ENCODE measurements at places on chromosomes 2 and 18.
A peak's percentile ranks its signal among the peaks of the same experiment; 100 is the strongest.

DNA sequence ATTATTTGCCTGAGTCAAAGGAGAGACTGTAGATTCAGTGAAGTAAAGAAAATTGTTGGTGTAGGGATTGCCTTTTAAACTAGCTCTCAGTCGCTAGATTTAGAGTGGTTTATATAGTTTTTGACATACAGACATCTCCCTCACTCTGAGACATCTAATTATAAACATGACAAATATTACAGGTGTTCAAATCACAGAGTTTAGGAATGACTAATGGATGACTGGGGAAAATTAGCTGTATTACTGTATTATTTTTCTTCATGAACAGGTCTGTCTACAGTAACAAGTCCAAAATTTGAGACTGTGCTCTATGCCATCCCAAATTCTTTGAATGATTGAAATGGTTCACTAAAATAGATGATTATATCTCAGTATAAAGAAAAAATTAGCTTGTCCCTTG, 40.0 kb downstream of the MAP2 start:
- DNase-seq: no peak

GRCh38 chr2:230781130-230781797, 68.6 kb downstream of the CAB39 start:
- DNase-seq: no peak

DNA sequence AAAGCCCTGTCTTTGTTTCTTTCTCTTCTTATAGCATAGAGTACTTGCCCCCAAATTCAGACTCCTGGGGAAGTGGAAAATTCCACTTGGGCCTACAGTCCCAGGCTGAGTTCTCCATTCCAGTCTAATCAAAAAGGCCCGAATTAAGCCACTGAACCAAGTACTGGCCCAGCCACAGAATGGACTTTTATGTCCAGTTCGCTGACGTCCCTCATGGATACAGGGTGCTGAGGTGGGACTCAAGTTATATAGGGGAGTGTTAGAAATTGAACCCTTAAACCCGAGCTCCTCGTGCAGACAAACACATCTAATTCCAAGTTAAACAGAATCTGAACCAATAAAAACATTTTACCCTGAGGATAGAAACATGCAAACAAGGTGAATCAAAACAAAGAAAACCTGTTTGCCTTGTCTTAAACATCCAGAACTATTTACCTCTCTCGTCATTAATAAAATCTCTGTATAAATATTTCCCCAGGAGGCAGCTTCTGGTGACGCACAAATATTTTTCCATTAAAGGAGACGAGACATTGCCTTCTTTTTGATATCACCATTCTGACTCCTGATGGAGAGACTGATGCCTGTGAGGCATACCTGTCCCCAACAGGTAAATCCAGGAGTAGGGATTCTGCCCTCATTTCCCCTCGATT, 136.8 kb upstream of the ARL4C start:
- DNase-seq: no peak

DNA sequence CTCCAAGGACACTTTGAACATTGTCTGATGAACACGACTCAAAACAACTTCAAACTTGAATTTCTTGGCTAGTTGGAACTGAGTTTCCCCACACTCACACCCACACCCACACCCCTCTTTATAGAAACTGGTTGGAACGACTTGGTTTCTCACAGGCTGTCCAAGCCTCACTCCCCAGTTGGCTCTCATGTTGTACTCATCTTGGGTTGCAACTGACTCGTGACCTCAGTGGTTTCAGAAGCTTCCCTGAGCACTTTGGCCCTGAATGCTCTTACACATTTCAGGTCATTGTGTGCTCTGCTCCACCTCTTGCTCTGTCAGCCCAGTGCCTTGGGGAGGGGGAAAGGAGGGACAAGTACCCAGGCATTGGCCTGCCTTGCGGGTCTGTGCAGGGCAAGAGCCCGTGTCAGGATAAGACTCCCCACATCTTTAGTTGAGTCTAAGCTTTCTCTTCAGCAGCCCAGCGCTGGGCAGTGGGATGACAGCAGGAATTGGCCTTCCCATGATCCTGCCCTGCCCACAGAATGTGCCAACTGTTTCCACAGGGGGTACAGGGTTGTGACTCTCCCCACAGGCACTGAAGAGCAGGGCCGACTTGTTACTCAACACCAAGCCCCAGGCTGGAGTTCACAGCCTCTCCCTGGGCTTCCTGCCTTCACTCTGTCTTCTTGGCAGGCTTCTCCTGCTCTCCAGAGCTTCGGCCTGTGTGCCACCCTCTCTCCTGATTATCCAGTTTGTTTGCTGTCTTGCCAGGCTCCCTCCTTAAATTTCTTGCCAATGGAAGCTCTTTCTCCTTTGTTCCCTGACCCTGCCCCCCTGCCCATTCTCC, 104.6 kb downstream of the RTN4 start:
- peak; percentile 86 for DNase-seq

- DNase-seq: no peak
Observed at GRCh38 chr2:22003270-22003669, 879.5 kb downstream of the TDRD15 start.

DNA sequence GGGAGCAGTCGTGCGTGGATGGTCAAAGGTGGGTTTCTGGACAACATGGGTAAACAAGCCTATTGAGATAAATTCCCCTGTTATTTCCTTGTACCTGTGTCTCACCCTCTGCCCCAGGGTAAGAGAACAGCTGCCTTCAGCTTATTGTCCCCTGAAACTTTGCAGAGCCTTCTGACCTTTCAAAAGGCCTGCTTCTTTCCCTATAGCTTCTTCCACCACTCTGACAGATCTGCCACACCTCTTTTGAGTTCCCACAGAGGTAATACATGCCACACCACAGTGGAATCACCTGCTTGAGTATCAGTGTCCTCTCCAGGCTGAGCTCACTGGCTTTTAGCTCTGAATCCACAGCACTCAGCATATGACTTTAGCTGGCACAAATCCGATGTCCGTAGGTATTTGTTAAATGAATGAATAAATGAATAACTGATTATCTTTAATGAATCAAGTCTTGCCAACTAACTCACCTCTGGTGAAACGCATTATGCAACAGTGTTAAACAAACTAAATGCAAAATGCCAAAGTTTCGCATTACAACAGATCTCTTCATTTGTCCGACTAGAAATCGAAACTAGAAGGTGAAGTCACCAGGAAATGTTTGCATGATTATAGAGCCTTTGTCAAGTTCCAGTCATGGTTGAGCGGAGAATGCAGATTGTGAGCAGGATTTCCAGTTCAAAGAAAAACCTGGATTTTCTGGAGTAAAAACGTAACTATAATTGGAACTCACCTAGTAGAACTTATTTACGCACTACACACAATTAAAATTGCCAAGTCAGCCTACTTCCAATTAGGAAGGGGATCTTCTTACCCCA, 16.4 kb downstream of the DYNAP start:
- no peak for DNase-seq

- DNase-seq: no peak
Observed at GRCh38 chr2:7026742-7027141, 109.5 kb downstream of the RNF144A start.

DNA sequence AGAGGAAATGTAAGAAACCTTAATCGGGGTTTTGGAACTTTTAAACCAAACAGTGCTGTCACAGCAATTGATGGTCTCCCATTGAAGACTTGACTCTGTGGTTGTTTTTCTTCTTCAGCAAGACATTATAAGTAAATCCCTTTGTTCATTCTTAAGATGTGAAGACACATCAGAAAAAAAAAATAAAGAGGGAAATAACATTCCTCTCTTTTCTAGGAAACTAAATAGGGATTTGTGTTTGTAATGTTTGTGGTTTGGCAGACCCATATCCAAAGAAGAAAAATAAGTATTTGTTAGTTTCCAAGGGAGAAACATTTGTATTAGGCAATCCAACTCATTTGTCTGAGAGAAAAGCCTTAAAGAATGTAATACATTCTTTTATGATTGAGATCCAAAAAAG, 359.9 kb downstream of the DSC3 start:
- DNase-seq: no peak

DNA sequence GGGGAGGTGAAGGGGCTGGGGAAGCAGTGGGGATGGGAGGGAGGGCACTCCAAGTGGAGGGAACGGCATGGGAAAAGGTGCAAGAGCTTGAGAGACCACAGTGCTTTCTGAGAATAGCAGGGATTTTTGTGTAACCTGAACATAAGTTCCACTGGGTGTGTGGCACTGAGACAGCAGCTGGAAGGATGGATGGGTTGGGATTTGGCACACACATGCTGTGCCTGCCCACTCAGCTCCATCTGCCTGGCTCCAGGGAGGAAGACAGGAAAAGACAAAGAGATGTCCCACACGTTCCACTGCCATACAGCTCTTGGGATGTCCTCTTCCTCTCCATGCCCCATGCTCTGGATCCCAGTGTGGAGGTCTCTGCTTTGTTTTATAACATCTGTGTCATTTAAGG, 114.1 kb upstream of the TEX51 start:
- DNase-seq: no peak

- DNase-seq: no peak
Observed at GRCh38 chr2:65550246-65550645, 117.8 kb upstream of the SPRED2 start.

GRCh38 chr2:121263996-121264715, 20.8 kb downstream of the TFCP2L1 start:
- no peak for DNase-seq

DNA sequence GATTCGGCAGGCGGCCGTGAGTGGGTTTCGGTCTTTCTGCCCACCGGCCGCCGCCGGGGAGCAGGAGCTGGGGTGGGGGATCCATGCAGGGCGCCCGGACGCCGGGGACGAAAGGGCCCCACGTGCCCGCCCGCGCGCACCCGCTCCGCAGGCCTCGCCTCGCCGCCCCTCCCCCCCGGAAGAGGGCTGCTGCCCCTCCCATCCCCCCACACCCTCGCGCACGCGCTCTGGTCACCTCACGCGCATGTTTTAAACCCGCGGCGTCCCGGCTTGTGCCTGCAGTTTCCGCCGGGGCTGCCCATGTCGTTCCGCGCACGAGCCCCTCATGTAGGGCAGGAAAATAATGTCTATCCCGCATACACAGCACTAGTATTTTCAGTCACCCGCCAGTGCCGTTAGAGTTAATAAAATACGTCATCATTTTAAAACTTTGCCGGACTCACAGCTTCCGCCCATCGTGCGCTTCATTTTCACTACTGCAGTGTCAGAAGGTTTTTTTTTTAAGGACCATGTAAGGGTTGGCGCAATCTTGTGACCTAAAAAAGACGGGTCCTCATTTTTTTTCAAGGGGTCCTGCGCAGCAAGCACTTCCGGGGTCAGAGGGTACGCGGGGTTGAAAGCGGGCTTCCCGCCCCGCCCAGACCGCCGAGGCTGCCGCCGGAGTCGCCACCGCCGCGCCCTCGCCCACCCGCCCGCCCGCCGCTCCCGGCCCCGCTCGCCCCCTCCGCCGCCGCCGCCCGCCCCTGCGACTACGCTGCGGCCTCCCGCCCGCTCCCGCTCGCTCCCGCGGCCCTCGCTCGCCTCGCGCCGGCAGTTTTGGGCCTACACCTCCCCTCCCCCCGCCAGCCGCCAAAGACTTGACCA, at the start of gene PCBP1:
TSS of gene PCBP1 (plus strand) at position 640 of the 864 bp plus-strand sequence. CDS start 267 bp downstream, outside the sequence.
- DNase-seq: peak; percentile 98

DNA sequence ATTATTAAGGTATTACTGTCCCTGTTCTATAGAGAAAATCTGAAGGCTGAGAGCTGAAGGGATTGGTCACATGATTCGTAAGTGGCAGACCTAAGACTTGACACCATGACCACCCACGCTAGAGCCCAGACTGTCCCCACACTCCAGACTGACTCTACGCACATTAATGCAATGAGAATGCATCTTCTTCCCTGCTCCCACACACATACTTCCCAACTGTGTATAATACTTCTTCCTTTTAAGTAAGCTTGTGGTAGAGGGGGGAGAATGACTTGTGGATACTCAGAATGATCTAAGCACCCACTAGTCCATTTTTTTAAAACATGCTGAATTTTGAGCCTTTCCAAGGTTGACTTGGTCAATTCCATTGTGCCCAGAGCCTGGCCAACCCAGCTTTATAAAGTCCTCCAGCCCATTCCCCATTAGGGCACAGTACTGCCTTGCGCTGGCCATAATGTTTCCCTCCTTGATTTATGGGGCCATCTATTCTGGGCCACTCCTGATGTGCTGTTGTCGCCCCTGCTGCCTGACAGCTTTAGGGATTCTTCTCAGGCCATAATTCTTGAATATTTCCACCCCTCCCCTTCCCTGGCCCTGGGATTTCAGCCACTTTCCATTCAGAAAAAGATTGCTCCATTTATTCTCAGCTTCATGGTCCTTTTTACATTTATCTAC, 28.7 kb downstream of the ALK start:
- DNase-seq: no peak

DNA sequence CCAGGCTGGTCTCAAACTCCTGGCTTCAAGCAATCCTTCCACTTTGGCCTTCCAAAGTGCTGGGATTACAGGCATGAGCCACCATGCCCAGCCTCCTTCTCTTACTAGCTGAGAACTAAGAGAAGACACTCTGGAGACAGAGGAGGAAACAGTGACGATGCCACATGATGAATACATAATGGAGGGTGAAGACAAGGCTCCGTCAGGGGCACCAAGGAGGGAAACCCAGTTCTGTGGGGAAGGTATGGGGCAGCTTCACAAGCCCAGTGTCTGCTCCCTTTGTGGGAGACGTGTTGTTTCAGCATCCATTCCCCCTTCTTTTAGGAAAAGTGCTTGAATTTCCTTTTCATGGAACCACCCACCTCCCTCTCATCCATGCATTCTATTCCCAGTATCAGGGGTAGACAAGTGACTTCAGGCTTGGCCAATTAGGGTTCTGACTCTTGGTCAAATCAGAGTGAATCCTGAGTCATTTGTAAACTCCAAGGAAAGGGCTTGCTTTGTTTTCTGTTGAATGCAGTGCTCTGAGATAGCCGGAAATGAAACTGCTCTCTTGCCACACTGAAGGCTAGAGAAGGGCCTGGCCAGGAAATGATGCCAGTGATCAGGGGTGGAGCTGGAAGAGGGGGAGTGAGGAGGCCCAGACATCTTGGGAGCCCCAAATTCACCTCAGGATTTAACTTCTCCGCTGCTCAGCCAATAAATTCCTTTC, 23.7 kb downstream of the TMEM127 start:
- DNase-seq: peak; percentile 58

DNA sequence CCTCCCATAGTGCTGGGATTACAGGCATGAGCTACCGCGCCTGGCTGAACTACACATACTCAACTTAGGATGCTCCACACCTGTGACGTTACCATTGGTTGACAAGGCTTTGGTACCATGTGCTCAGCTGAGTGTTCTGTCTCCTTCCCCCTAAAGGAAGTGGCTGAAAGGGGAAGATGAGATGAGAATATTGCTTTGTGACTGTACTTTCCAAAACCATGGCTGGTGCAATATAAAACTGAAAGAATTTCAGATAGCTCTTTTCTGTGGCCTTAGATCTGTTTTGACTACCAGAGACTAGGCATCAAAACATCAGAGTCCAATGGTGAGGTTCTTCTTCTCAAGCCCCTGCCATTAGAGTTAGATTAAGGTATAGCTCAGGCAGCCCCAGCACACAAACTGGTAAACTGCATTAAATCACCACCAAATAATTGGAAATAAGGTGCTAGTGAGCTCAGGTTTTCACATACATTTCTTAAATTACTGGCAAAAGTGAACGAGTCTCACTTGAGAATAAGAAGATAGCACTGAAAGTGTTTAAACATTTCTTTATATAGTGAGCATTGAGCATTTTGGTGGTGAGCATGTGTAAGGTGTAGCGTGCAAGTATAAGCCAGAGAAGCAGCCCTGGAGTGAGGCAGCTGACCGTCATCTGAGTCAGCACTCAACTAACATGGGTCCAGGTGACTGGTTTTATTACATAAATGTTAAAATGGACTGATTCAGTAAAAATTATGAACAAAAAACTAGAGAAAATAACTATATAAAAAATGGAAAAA, 113.5 kb upstream of the FZD5 start:
- no peak for DNase-seq

GRCh38 chr2:240522406-240522805, 35.4 kb downstream of the ANKMY1 start:
- DNase-seq: no peak

- DNase-seq: no peak
Observed at GRCh38 chr2:31018280-31018679, 120.0 kb downstream of the GALNT14 start.

- DNase-seq: no peak
Observed at GRCh38 chr2:241996100-241996499, 126.6 kb downstream of the RTP5 start.
